T47D (cell line): ENCODE measurements at places on chromosomes 1 and 21.

DNA sequence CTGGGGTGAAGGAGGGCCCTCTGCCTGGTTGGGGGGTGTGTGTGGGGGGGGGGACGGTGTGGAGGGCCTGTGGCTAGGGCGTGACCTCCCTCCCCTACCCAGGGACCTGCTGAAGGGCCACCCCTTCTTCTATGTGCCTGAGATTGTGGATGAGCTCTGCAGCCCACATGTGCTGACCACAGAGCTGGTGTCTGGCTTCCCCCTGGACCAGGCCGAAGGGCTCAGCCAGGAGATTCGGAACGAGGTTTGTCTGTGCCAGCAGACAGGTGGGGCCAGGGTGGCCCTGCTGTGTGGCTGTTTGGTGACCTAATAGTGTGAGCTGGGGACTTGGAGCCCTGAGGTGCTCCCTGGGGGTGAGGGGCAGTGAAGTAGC, 43.9 kb downstream of the COQ8A start:
- no peak for DNase-seq

DNA sequence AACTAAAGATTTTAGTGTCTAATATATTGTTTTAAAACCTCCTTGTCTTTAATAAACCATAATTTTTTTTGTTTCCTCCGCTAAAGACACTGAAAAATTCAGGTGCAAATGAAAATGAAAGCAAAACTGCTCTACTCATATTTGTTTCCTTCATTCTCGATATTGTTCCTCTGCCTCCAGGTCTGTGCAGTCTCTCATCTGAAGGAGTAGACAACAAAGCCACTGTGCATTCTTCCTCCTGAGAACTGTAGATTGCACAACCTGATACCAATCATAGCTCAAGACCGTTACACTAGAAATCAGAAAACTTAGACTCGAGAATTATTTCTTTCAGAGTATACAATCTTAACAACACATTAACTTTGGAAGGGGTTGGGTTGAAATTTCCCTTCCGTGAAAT, 373.1 kb upstream of the CXADR start:
- DNase-seq = no peak

GRCh38 chr1:161013488-161014230, 7.3 kb downstream of the F11R start:
- peak; percentile 78 for DNase-seq

GRCh38 chr1:221511797-221512196, 230.1 kb downstream of the DUSP10 start:
- DNase-seq = no peak
